Spinal cord (tissue), 10 donors: ENCODE measurements at places on chromosomes 1 and 21. TPM values are rescaled to one million over a fixed set of nuclear protein-coding genes. Genes with fewer than 3 reads are reported as not detected.
A peak's percentile ranks its signal among the peaks of the same experiment; 100 is the strongest.

B3GALT2 gene
- polyA plus RNA-seq, result 32.3 TPM

CRP gene
- not detected for polyA plus RNA-seq

GRCh38 chr1:227654858-227655752 is 80.0 kb downstream of the JMJD4 start:
- DNase-seq, result no peak

MRPS21 gene
- 97.5 TPM for polyA plus RNA-seq

- peak; percentile 76 for DNase-seq
Measured at GRCh38 chr1:119286587-119287181, 81.9 kb upstream of the HAO2 start.

DNA sequence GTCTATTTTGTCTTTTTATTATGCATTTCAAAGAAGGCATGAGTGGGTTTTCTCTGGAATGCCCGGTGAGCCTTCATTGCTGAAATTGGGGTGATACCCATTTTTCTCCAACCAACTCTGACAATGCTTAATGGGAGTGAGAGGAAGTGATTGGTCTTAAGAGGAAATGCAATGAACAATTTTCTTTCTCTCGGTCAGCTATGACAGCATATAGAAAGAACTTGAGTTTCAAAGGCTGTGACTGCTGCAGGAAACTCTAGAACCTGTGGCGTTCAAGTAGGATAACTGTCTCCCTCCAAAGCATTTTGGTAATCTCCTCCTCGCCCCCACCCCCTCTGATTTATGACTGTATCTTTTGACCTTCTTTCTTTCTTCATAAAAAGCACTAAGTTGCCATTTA is 155.9 kb downstream of the LYPLAL1 start:
- DNase-seq, result no peak

GRCh38 chr1:34452451-34452850 is 275.7 kb downstream of the C1orf94 start:
- no peak for DNase-seq

- no peak for DNase-seq
Measured at GRCh38 chr1:36911561-36912364, 122.6 kb downstream of the GRIK3 start.

GRCh38 chr1:112701227-112702066 is 5.5 kb downstream of the RHOC start:
- no peak for DNase-seq

AADACL4 gene
- polyA plus RNA-seq, result not detected

- no peak for DNase-seq
Measured at GRCh38 chr1:102098081-102098480, 101.4 kb upstream of the OLFM3 start.

DNA sequence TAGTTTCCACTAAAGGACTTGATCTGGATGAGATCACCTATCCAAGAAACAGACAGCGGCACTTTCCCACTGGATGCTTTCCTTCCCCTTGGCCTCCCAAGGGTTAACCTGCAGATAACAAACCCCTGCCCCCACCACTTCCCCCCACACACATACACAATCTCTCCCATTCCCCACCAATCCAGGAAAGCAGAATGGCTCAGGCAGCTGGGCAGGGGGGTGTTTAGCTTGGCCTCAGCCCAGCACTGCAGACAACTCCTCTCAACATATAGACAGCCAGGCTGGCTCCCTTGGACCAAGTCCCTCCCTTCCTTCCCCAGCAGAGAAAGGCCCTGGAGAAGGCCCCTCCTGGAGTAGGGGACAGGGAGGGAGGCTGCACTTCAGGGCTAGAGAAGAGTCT is 24.6 kb downstream of the PLEKHA6 start:
- DNase-seq, result peak; percentile 77
